M059J (cell line): ENCODE measurements at places on chromosomes 13 and 19.
A peak's percentile ranks its signal among the peaks of the same experiment; 100 is the strongest.

GRCh38 chr13:44394658-44395057, 21.0 kb downstream of the SERP2 start:
- DNase-seq: no peak

DNA sequence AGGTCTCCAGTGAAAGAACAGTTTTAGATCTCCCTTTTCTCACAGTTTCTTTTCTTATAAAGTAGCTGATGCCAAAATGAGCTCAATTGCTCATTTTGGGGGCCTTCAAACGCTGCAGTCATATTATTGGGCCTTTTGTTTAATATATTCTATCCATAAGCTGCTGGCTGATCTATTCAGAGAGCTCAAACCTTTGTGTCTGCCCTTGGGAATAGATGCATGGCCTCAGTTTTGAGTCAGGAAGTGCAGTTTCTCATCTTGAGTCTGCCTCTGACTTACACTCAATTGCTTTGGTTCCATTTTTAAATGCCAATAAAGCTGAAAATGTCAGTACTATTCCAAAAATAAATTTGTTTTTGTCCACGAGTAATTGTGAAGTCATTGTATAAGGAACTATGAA, 468.9 kb downstream of the KLF12 start:
- DNase-seq: no peak

DNA sequence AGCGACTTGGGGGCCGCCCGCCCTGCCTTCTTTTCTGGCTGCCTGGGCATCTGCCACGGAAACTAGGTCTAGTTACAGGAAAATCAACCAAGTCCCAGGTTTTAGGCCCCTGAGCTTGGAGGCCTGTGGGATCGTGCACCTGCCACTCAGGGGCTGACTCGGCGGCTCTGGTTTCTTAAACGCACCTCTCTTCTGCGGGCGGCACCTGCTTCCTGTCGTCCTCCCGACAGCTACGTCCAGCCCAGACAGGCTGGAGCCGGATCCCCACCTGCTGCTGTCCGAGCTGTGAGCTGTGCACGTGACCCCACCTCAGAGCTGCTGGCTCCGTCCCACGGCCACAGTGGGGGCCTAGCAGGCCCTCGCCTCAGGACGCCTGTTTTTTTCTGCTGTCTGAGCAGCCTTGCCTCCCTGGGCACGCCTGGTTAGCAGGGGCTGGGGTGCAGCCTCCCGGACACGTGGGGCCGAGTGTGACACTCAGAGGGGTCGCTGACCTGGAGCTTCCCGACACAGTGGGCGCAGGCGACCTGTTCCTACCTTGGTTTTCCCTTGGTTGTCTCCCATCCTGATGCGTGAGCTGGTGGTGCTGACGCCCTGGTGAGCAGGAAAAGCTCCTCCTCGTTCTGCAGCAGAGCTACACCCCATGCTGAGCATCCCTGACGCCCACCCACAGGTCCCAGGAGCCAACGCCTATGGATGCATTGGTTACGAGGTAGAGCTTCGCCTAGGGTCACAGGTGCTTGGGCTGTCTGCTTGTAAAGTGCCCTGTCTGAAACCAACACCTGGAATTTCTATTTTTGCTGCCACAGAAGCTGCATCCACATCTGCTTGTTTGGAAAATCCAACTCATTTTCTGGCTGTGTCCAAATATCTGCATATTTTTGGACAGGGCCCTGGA, 17.5 kb downstream of the TMEM255B start:
- DNase-seq: no peak

DNA sequence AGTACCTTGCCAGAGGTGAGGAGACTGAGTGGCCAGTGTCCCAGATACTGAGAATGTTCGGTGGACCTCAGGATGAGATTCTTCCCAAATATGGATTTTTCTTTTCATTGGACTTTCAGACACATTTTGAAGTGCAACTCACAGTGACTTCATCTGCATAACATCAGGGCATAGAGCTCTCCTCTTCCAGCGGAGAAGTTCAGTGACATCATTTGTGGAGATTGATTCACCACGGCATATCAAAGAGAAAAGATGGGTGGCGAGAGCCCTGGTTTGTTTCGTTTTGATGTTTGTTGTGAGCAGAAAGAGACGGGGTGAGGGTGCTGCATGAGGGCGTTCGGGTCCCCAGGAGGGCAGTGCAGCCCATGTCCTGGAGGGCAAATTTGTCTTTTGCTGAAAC, 120.1 kb upstream of the GPR12 start:
- peak; percentile 52 for DNase-seq

DNA sequence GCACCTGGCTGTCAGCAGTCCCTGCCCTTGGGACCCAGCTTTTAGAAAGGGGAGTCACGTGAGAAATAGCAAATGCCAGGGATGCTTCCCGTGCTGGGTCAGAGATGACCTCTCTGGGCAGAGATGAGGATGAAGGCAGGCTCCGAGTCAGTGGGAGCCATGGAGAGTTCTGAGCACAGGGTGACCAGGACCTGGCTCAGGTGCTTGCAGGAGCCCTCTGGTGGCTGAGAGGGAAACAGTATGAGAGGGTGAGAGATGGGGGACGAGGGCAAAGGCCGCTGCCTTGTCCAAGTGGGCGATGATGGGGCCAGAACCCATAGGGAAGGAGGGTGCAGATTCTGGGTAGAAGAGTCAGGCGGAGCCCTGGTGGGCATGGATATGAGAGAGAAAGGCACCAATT, 15.8 kb downstream of the TMED1 start:
- DNase-seq: no peak

GRCh38 chr13:111539791-111540446, 219.5 kb downstream of the TEX29 start:
- DNase-seq: no peak

DNA sequence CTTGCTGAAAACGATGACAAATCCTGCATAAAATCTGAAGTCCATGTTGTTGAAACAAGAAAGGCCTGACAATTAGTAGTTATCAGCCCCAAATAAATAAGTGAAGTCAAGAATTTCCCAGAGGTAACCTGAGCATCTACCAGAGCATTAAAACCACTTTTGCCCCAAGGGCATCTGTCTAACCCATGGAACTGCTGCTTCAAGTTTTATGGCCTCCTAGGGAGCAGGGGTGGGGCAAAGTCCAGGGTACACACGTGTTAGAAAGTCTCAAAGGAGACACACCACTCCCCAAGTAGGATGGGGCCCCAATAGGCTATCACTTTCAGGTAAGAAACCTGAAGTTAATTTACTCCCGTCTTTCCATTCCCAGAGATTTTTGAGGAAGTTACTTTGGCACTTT, 81.1 kb downstream of the CACNA1A start:
- DNase-seq: peak; percentile 85

DNA sequence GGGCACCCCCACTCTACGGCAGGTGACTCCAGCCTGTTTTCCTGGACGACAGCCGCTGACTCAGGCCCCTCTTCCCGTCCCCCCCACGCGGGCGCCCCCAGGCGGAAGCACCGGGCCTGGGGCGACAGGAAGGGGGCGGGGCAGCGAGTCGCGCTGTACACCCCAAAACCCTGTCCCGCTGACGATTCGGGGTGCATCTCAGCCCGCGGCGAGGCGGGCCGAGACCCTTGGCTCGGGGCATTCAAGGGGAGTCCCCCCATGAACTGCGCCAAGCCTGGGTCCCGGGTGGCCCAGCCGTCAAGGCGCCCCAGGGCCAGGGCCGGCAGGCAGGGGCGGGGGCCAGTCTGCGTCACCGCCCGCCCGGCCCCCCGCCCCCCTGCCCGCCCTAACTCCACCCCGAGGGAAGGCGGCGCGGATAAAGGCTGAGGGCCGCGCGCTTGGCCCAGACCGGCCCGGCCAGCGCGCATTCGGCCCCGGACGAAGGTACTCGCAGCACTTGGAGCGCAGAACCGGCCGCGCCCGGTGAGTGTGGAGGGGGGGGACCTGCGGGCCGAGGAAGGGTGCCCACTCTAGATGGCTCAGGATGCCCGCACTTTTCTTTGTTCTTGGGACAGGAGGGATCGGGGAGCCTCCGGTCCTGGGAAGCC, at the start of gene MIDN:
Gene MIDN, plus strand, starts transcription at position 445 of the 647 bp plus-strand sequence. CDS start 1,714 bp downstream, outside the sequence.
- peak; percentile 89 for DNase-seq

DNA sequence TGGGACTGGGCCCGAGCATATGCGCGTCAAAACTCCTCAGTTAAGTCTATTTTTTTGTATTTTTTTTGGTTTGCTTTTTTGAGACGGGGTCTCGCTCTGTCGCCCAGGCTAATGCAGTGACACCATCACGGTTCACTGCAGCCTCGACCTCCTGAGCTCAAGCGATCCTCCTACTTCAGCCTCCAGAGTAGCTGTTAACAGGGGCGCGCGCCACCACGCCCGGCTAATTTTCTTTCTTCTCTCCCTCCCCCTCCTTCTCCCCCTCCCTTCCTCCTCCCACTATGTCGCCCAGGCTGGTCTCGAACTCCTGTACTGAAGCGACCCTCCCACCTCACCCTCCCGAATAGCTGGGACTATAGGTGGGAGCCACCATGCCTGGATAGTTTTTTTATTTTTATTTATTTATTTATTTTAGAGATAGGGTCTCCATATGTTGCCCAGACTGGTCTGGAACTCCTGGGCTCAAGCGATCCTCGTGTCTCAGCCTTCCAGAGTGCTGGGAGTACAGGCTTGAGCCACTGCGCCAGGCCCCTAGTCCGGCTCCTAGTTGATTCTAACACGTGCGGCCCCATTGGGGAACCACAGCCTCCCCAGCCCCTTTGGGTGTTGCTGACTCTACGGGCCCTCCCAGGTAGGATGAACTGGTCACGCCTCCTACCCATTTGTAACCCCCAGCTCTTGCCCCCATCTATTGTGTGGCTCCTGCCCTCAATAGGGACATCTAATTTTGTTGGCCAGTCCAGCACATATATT, 806 bp upstream of the ZNF837 start:
- no peak for DNase-seq

GRCh38 chr13:90742381-90742780, 605.1 kb upstream of the MIR17HG start:
- DNase-seq: no peak

DNA sequence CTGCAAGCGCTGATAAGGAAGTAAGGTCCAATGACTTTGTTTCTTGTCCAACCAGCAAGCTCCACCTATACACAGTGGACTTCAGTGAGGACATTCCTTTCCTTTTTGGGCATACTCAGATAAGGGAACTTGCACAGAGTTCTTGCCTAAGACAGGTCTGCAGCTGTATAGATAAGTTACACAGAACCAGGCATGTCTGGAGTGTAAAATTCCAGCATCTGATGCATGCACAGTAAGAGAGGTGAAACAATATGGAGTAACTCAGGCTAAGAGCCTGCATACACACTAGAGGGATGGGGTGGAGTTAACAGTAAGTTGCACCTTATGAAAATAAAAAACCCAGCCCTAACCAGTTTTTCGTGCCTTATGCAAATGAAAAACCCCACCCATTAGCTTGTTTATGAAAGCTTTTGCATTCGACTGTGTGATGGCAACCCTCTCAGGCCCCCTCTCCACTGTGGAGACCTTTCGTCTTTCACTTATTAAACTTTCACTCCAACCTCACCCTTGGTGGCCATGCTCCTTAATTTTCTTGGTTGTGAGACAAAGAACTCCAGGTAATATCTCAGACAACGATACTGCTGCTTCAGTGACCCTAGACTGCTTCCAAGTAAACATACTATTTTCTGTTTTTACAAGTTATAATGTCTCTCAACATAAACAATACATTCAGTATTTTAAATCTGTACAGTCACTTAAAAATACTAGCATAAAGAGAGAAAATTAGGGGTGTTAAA, 2859.0 kb upstream of the PCDH20 start:
- DNase-seq: no peak

- no peak for DNase-seq
Observed at GRCh38 chr13:60689571-60689970, 292.6 kb downstream of the TDRD3 start.
